ENCODE measurements at places on chromosomes 2 and 18. TPM values are rescaled to one million over a fixed set of nuclear protein-coding genes. Genes with fewer than 3 reads are reported as not detected.

DNA sequence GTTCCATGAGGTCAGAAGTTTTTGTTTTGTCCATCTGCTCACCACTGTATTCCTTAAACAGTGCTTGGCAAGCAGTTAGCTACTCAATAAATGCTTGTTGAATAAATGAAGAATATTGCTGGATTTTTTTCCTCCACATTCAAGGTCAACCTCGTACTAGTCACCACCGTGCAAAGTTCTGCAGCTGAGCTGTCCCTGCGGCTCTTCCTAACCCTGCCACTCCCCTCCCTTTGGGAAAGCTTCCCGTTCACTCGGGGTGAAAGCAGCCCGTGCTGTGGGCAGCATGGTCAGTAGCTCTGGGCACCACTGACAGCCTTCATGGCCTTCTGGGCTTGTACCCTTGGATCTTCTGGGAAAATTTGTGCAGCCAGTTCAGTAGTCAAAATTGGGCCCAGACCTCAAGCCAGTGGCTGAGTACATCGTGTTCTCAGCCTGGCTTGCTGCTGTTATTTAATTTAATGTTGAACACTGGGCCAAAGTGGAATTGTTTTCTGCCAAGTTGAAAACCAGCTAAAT is 469.3 kb upstream of the RAB12 start:
- H3K27ac ChIP-seq: peak overlapping the region; percentile 51
- H3K4me3 ChIP-seq: no peak overlapping the region
- H3K4me1 ChIP-seq: peaks cover 17% of the 10 kb centered on the region
- H3K36me3 ChIP-seq: no peaks in the 10 kb centered on the region

DNA sequence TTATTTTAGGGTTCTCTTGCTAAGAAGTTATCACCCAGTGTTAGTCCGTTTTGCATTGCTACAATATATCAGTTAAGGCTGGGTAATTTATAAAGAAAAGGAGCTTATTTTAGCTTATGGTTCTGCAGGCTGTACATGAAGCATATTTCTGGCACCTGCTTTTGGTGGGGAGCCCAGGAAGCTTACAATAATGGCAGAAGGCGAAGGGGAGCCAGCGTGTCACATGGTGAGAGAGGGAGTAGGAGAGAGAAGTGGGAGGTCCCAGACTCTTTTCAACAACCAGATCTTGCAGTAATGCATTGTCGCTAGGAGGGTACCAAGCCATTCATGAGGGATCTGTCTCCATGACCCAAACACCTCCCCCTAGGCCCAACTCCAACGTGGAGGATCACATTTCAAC is 688.8 kb upstream of the PIK3C3 start:
- H3K36me3 ChIP-seq: no peaks in the 10 kb centered on the region
- H3K4me1 ChIP-seq: peaks cover 34% of the 10 kb centered on the region
- H3K27me3 ChIP-seq: no peaks in the 10 kb centered on the region
- DNase-seq: no peak
- no peak overlapping the region for H3K27ac ChIP-seq

DNA sequence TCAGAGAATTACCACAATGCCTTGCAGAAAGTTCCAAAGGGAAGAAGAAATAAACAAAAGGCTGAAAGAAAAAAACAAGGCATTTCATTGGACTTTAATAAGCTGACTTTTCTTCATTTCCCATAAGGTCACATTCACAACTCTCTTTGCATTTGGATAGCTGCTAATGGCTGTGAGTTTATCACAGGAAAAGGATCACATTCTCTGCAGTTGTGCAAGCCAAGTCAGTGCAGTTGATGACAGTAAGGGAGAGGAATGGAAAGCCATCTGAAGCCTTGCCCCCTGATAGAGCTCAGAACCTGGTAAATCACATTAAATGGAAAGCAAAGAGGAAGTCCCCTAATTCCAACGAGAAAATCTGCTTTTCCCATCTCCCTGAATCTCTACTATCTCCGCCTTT is 950.6 kb downstream of the CNTNAP5 start:
- H3K4me3 ChIP-seq: no peak overlapping the region
- DNase-seq: no peak
- H3K27ac ChIP-seq: no peak overlapping the region
- H3K27me3 ChIP-seq: no peaks in the 10 kb centered on the region
- H3K4me1 ChIP-seq: no peaks in the 10 kb centered on the region

DNA sequence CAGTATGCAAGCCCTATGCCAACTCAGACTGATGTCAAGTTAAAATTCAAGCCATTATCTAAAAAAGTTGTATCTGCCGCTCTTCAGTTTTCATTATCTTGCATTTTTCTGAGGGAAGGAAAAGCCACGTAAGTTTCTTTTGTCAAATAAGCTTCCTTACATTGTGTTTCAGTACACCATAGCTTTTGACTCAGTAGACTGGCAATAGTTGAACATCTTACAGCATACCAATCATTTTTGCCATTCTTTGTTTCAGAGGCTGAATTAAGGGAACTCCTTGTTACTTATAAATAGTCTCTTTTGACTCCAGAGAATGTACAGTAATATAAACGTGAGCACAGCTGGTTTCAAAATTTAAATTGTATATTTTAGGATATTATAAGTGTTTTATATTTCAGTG is 120.6 kb downstream of the EHBP1 start:
- no peak overlapping the region for H3K27ac ChIP-seq
- no peaks in the 10 kb centered on the region for H3K36me3 ChIP-seq
- DNase-seq: no peak

PLGLB1 gene
- polyA plus RNA-seq: not detected

DNA sequence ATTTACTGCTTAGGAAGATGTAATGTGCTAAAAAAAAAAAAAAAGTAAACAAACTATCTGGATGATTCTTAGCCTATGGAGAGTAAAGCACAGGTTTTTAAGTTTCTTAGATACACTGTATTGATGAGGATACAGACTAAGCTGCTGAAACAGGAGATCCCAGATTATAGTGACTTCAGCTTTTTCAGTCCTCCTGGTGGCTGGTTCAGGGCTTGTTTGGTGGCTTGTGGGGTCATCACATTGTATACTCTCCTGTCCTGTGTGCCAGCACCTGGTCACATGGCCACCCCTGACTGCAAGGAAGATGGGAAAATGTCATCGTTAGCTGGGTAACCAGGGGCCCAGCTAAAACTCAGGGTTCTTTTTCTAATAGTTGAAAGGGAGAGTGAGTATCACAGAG is 31.4 kb downstream of the RAB31 start:
- peaks cover 6% of the 10 kb centered on the region for H3K4me1 ChIP-seq
- no peak overlapping the region for H3K27ac ChIP-seq
- H3K36me3 ChIP-seq: no peaks in the 10 kb centered on the region
- H3K27me3 ChIP-seq: no peaks in the 10 kb centered on the region

MPHOSPH10 gene
- 19.4 TPM for polyA plus RNA-seq

ATP5MC3 gene
- 899 TPM for polyA plus RNA-seq

DNA sequence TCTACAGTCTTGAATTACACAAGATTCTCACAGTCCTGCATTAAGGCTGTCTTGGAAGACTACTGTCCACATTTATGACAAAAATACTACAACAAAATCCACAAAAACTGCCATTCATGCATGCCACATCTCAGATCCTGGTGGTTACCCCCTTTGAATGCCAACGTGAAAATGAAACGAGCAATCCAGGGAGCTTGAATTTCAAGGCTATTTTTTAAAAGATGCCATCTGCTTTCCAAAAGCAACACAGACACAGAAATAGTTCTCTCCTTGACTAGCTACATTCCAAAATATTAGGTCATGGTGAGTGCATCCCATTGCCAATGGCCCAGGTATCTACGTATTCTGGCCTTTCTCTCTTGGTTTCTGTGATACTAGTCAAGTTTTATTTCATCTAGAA is 36.3 kb downstream of the IRS1 start:
- H3K4me1 ChIP-seq: peaks cover 69% of the 10 kb centered on the region
- no peaks in the 10 kb centered on the region for H3K36me3 ChIP-seq
- H3K4me3 ChIP-seq: no peak overlapping the region
- no peaks in the 10 kb centered on the region for H3K27me3 ChIP-seq

DNA sequence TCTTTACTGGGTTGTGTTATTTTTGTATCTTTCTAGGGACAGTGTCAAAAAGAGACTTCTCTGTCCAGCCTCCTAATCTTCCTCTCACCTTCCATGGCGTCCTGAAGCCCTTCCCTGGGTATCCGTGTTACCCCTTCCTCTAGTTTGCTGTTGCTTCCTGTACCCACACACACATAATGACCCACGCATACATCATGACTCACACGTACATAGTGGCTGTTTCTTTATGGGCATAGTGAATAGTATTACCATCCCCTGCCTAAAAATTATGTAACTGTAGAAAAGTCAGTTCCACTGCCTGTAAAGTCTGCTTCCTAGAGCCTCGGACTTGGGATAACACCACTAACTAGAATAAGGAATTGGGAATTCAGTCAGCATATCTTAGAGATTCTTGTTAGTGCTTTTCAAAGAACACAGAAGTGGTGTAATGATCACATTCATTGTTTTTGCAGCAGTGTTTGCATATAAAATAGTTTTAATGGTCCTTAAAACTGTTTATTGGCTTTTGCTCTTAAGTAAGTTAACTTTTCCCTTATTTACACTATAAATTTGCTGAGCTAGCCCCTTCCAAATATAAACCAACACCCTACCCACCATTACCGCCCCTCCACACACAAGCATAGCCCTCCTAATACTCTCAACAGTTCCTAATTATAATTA is 308.4 kb upstream of the RAB12 start:
- H3K4me1 ChIP-seq: peaks cover 5% of the 10 kb centered on the region
- no peak overlapping the region for H3K27ac ChIP-seq
- H3K4me3 ChIP-seq: no peak overlapping the region
- no peak for DNase-seq
- H3K27me3 ChIP-seq: no peaks in the 10 kb centered on the region

- H3K4me3 ChIP-seq: no peak overlapping the region
- H3K27me3 ChIP-seq: no peaks in the 10 kb centered on the region
- no peaks in the 10 kb centered on the region for H3K36me3 ChIP-seq
- no peak for DNase-seq
- no peak overlapping the region for H3K27ac ChIP-seq
- H3K4me1 ChIP-seq: no peaks in the 10 kb centered on the region
Measured at GRCh38 chr2:172845028-172845630, 109.5 kb downstream of the RAPGEF4 start.

DNA sequence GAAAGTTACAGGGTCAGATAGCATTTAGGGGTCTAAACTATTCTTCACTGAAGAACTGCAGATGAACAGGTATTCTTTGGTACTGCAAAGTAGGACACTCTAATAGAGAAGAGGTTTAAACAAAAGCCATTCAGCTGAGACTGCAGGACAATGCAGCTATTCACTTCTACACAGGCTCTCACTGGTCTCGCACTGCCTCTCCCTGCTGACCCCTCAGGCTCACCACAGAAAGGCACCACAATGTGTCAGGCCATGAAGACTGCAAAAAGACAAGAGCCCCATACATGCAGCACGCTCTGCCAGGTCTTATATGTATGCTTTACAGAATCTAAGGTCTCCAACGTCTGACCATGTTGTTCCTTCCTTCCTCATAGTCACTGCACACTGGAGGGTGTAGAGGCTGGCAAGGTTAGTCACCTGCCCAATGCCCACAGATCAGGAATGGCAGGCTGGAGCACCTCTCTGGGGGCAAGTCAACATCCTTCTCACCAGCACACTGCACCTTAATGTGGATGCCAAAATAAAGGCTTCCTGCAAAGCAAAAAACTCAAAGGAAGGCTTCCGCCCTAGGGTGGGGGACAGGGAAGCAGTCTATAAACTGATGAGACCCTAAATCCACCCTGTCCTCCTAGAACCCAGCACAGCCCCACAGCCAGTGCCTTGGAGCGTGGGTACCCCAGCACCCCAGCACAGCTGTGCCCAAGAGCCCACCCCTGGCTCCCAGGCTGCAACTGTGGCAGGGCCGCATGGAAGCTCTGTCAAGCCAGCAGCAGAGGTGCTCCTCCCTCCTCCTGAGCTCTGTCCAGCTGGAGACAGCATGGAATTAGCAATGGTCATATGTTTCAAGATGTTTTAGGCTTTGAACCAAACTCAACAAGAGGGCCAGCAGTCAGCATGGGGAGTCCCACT is 10.7 kb upstream of the RNU4ATAC start:
- no peak for DNase-seq
- H3K4me1 ChIP-seq: no peaks in the 10 kb centered on the region
- no peak overlapping the region for H3K27ac ChIP-seq
- peaks cover 8% of the 10 kb centered on the region for H3K36me3 ChIP-seq
- no peaks in the 10 kb centered on the region for H3K27me3 ChIP-seq
- no peak overlapping the region for H3K4me3 ChIP-seq

GRCh38 chr2:62338111-62338510 is 142.2 kb downstream of the B3GNT2 start:
- H3K27me3 ChIP-seq: no peaks in the 10 kb centered on the region
- H3K4me1 ChIP-seq: peaks cover 14% of the 10 kb centered on the region

GRCh38 chr2:30421604-30422443 is 25.2 kb upstream of the LCLAT1 start:
- no peaks in the 10 kb centered on the region for H3K27me3 ChIP-seq
- no peak overlapping the region for H3K4me3 ChIP-seq
- H3K4me1 ChIP-seq: peaks cover 31% of the 10 kb centered on the region

DNA sequence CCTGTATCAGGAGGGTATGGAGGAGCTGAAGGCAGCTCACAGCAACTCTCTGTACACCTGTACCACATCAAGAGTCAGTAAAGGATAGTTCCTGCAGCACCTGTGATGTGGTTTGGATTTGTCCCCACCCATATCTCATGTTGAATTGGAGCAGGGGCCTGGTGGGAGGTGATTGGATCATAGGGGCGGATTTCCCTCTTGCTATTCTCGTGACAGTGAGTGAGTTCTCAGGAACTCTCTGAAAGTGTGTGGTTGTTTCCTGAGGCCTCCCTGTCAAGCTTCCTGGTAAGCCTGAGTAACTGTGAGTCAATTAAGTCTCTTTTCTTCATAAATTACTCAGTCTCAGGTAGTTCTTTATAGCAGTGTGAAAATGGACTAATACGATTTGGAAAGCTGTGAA is 28.9 kb downstream of the OSBPL1A start:
- H3K36me3 ChIP-seq: no peaks in the 10 kb centered on the region
- no peaks in the 10 kb centered on the region for H3K27me3 ChIP-seq
- no peak overlapping the region for H3K27ac ChIP-seq

RGPD3 gene
- polyA plus RNA-seq: 0.10 TPM

DNA sequence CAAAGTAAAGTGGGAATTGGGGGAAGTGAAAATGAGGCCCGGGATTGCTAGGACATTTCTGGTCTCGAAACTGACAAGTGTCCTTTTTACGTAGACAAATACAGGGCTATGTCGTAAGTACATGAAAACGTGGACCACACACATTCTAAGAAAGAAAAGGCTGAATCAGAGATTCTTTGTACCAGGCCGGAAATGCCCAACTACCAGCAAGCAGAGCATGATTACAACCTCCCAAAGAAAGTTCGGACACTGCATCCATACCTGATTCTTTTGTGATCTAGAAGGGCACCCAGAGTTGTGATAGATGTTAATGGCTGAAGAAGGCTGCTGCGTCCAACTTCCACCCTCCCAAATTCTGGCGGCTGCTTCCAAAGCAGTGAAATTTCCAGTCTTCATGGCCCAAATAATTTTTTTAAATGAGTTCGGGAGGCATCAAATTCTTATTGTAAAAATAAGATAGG is 1.7 kb downstream of the RBMS1 start:
- peak overlapping the region; percentile 95 for H3K27ac ChIP-seq
- no peaks in the 10 kb centered on the region for H3K36me3 ChIP-seq
- DNase-seq: no peak
- no peaks in the 10 kb centered on the region for H3K27me3 ChIP-seq
- peak overlapping the region; percentile 86 for H3K4me3 ChIP-seq

DNA sequence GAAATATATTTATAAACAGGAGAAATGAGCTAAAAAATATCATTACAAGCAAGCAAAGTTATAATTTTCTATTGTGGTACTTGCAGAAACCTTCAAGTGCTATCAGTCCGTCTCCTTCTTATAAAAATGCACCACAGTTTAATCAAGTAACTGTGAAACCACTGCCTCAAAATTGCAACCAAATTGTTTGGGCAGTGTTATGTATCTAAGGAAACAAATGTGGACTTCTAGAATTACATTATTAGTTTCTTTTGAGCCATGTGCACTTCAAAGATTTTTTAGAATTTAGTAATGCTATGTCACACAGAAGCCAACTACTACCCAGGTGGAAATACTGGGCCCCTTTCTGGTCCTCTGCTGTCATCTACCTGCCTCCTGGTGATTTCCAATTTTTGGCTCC is 495.6 kb downstream of the NYAP2 start:
- no peaks in the 10 kb centered on the region for H3K36me3 ChIP-seq
- no peaks in the 10 kb centered on the region for H3K27me3 ChIP-seq
- peaks cover 13% of the 10 kb centered on the region for H3K4me1 ChIP-seq
- no peak overlapping the region for H3K4me3 ChIP-seq

Data from sigmoid colon (tissue), 7 donors.